Activated CD8-positive, alpha-beta memory T cell treated with anti-CD3 and anti-CD28 coated beads for 4 hours (primary cell): ENCODE measurements at places on chromosomes 16 and 17.

GRCh38 chr17:18963126-18964017 is 11.4 kb downstream of the SLC5A10 start:
- no peak for DNase-seq

- DNase-seq, result no peak
Measured at GRCh38 chr16:74734361-74735161, 33.9 kb upstream of the MLKL start.

GRCh38 chr17:29483503-29483902 is 83.3 kb downstream of the ABHD15 start:
- DNase-seq, result no peak

DNA sequence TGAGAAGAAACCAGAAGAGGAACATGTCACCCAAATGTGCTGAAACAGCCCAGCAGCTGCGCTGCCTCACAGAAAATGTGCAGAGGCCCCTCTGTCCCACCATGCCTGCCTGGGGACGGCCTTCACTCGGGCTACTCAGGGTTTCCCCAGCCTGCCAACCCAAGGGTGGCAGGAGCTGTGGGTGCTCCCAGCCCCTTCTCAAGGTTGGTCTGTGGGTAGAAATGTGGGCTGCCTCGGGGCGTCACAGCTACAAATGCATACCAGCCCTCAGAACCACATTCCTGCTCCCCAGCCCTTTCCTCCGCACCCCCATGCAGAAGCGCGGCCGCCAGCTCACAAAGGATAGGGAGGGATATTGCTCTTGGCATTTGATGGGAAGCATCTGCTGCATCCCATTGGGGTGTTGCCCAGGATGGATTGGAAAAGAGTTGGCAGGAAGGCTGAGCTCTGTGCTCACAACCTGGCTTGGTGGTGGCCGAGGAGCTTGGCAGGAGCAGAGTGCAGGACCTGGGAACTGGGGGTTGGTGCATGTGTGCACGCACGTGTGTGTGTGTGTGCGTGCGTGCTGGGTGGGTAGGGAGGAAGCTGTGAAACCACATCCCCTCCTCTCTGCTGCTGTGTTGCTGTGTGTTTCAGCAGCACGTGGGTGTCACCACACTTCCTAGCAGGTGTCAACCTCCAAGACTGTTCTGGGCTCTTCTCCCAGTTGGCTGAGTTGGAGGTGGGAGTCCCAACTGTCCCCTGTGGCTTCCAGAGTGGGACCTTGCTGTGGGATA is 304.4 kb downstream of the SEC14L1 start:
- peak; percentile 75 for DNase-seq

DNA sequence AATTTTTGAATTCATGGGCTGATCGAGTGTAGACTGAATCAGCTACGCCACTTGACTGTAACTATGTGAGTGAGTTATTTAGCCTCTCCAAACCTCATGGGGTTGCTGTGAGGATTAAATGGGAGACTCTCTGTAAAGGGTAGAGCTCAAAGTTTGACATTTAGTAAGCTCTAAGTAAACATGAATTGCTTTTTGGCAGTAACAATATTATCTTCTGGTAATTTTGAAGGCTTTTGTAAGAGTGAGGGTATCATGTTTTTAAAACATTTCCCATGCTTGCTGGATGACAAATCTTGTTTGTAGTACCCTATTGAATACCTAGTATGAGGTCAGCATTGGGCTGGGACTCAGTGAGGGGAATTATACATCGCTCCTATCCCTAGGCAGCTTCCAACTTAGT is 35.3 kb downstream of the MRTFB start:
- no peak for DNase-seq

GRCh38 chr17:28405632-28406472 is at the start of gene SLC46A1:
Gene SLC46A1 (minus strand): TSS chr17:28406212. CDS start chr17:28406114, 98 bp downstream.
- DNase-seq, result no peak

DNA sequence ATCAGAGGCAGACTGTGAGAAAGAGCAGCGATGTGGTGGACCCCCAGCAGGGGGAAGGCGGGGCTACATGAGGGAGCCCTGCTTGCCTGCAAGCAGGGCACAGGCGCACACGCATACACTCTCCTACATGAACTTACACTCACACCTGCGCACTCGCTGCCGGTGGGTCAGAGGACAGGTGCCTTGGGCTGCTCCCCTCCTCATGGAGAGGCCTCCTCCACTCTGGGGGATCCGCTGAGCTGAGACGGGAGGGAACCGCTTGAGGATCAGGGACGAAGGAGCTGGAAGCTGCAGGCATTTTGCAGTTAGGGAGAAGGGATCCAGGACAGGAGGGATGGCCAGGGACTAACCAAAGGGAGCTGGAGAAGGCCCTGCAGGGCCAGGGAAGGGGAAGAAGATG is 14.2 kb downstream of the OSBPL7 start:
- DNase-seq, result no peak

- DNase-seq, result no peak
Measured at GRCh38 chr17:80212962-80213642, 7.0 kb downstream of the SGSH start.

GRCh38 chr17:54807331-54807730 is 93.3 kb upstream of the TOM1L1 start:
- DNase-seq, result no peak

DNA sequence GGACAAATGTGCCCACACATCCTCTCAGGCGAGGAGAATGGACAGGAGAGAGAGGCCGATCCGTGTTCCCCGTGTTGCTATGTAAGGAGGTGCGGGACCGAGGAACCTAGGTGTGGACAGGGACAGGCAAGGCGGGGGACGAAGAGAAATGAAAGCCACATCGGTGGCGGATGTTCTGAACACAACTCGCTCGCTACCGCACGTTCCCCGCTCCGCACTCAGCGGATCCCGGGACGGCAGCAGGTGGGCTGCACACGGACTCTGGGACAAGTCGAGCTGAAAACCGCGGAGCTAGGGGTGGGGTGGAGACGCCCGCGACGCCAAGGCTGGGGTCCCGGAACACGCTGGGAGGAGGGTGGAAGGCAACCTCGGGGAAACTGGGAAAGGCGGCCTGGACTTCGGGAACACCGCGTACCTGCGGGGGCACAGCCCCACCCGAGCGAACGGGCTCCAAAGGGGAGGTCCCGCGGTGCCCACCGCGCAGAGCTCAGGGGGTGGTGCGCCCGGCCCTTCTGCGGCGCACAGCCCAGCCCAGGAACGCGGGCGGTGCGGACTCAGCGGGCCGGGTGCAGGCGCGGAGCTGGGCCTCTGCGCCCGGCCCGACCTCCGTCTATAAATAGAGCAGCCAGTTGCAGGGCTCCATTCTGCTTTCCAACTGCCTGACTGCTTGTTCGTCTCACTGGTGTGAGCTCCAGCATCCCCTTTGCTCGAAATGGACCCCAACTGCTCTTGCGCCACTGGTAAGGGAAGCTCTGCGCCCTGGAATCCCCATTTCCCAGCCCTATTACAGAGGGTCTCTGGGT is at the start of gene MT1E:
MT1E (plus strand) TSS at position 642 of the 803 bp plus-strand sequence; CDS start at position 713, 71 bp downstream.
- DNase-seq, result no peak

DNA sequence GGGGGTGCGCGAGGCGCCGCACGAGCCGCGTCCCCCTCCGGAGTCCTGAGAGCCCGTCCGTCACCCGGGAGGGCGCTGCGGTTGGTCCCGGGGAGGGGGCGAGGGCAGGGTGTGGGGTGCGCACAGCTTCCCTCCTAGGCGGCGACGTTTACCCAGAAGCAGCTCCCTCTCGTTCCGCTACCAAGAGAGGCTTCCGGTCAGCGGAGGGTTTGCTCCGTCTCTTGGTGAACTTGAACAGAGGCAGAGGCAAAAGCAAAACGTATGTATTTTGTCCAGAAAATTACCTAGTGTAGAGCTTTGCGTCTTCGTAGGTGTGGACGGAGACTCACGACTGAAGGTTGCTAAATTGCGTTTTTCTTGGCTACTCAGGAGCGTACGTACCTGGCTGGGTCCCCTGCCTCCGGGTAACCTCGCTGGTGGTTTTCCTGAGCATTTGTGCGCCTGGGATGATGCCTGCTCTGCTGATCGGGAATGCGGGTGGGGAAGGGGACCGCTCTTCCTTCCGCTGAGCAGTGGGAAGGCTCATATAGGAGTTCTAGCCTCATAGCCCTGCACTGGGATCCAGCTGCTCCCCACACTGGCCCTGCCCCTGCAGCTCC is 833 bp downstream of the WSCD1 start:
- DNase-seq, result no peak

DNA sequence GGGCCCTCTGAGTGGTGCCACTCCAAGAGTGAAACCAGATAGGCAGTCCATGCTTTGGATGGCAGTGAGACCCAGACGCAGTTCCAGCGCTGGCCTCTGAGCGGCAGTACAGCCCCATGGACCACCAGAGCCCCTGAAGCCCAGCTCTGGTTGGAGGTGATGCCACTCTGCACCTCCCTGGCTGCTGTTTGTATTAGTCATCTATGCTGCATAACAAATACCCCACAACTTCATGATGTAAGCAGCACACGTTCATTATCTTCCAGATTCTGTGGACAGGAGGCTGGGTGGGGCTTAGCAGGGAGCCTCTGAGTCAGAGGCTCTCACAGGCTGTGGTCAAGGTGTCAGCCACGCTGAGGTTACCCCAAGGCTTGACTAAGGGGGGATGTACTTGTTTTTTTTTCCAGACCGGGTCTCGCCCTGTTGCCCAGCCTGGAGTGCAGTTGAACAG is 5.1 kb upstream of the NME4 start:
- peak; percentile 54 for DNase-seq

DNA sequence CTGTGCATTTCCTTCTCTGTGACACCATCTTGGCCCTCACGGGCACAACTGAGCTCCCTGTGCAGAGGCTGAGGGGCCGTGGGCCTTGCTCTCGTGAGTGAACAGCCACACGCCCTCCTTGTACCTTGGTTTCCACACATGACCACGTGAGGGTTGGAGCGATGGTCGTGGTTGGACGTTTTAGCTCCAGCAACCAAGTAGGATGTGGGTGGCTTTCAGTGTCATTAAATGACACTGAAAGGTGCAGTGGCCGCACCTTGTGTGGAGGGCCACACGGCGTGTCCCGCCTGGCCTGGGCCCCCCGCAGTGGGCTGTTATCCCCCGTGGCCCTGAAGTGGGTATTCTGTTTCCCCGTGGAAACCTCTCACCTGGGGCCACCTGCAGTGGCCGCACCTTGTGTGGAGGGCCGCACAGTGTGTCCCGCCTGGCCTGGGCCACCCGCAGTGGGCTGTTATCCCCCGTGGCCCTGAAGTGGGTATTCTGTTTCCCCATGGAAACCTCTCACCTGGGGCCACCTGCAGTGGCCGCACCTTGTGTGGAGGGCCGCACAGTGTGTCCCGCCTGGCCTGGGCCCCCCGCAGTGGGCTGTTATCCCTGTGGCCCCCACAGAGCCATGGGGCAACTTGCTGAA is 28.2 kb downstream of the ACSF3 start:
- DNase-seq, result no peak

- DNase-seq, result no peak
Measured at GRCh38 chr17:43611230-43611969, 50.3 kb downstream of the MEOX1 start.

GRCh38 chr17:147796-148740 is 10.7 kb downstream of the SCGB1C2 start:
- no peak for DNase-seq

DNA sequence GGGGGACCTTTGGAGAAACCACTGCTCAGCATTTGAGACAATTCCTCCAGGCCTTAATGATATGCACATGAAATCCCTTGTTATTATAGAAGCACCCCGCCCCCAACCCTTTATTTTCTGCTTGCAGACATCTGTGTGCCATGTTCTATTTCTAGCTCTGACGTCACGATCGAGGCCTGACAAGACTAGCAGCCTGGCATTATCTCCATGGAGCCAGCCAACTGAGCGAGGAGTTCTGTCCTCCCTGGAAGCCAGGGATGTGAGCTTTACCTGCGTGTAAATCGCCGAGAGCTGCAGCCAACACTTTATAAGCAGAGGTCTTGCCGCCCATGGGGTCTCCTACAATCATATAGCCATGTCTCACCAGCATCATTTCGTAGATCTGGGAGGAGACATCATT is 116.9 kb downstream of the DNAH3 start:
- no peak for DNase-seq

DNA sequence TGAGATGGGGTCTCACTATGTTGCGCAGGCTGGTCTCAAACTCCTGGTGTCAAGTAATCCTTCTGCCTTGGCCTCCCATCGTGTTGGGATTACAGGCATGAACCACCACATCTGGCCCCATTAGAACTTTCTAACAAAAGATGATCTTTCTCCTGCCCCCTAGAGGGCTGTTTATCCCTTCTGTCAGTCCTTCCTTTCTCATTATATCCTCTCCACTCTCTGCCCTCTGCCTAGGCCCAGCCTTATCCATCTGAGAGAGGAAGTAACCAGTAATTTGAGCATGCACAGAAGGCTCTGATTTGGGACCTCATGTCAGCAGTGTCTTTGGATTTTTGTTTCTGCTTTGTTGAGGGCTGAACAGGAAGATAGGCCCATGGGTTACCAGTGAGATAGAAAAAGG is 4.4 kb upstream of the DHX40 start:
- DNase-seq, result no peak

- DNase-seq, result no peak
Measured at GRCh38 chr17:1958134-1958881, 66.8 kb downstream of the RTN4RL1 start.

DNA sequence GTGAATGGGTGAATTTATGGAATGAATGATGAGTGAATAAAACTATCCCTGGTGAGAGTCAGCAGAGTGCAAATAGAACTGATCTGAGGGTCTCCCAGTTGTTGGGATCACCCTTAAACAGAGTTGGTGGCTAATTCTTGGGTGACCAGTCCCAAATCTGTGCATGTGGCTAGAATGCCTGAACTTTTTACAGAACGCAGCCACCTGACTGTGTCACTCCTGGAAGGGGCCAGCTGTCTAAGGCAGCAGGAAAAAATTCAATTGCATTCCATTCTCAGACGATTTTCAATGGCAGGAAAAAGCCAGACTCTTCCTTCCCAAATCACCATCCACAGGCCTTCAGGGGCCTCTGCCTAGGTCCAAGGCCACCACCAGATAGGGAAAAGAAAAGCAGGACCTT is 43.5 kb downstream of the BEAN1 start:
- no peak for DNase-seq

GRCh38 chr17:64223931-64224629 is 39.0 kb downstream of the TEX2 start:
- DNase-seq, result no peak

GRCh38 chr16:2778630-2778958 is 1.5 kb upstream of the ELOB start:
- no peak for DNase-seq
